ENCODE measurements at places on chromosomes 1 and 21.

GRCh38 chr1:58874757-58875755, 91.2 kb upstream of the JUN start:
- no peak for DNase-seq

GRCh38 chr1:44834328-44834727, 8.7 kb downstream of the PTCH2 start:
- DNase-seq, result no peak

DNA sequence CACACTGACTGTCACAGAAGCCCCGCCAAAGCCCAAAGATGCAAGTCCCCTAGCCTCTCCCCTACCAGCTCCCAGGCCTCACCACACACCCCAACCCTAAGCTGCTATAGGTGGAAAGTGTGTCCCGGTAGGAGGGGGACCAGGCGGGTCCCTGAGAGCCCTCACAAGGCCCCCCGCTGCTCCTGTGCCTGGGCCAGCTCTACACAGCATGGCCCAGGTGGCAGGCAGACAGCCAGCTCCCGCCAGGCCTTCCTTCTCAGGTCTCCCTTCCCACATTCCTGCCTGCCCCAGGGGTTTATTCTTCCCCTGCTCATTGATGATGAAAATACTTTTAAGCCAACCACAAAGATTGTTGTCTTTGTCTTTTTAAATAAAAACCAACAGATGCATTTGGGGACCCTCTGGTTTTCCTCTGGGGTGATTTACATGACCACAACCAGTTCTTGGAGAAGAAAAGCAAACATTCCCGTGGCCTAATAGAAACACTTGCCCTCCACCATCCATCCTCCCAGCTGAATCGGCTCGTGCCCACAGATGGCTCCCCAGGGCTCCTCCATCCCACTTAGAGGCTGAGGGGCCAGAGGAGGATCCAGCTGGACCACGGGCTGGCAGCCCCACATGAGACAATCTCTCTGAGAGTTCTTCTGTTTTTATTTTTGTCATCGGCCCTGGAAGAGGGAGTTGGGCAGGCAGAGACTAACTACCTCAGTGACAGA, 93.1 kb downstream of the DMRTB1 start:
- no peak for DNase-seq

GRCh38 chr1:46158312-46159281, 16.3 kb upstream of the TSPAN1 start:
- DNase-seq, result no peak

DNA sequence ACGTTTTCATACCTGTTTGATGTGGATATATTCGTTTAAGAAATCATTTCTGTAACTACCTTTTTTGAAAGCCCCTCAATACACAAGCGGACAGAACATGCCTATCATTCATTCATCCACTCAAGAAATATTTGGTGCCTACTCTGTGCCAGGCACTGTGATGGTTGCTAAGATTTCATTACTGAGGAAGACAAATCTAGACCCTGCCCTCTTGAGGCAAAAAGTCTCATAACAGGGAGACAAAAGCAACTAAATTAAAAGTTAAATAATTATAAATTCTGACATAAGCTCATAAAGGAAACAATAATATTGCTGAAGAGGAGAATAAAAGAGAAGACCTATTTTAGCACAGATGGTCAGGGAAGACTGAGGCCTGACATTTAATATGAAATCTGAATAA, 203.5 kb upstream of the ZNHIT6 start:
- DNase-seq, result no peak

Measured in CD4-positive, alpha-beta T cell treated with Interleukin-4 for 4 hours (primary cell).